ENCODE measurements at places on chromosomes 7 and 10.

GRCh38 chr10:86221442-86222335, 144.9 kb downstream of the GRID1 start:
- no peak for DNase-seq

- peak; percentile 81 for DNase-seq
Measured at GRCh38 chr10:92244796-92245195, 46.1 kb downstream of the CPEB3 start.

GRCh38 chr7:1668396-1669063, 1.5 kb upstream of the ELFN1 start:
- no peak for DNase-seq

DNA sequence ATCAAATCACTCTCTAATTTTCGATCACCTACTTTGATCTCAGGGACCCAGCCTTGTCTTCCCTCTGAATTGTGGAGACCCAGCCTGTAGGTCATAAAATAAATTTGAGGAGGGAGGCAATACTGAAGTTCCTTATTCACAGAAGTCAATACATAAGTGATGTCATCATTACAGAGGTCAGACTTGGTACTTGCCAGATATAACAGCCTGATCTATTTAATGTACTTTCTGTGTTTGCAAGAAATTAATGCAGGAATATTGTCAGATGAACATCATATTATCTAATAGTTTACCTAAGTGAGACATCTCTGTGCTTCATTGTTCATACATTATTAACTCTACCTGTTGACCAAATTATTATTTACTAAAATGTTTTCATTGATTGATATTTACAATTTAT, 105.6 kb downstream of the GPAM start:
- no peak for DNase-seq

DNA sequence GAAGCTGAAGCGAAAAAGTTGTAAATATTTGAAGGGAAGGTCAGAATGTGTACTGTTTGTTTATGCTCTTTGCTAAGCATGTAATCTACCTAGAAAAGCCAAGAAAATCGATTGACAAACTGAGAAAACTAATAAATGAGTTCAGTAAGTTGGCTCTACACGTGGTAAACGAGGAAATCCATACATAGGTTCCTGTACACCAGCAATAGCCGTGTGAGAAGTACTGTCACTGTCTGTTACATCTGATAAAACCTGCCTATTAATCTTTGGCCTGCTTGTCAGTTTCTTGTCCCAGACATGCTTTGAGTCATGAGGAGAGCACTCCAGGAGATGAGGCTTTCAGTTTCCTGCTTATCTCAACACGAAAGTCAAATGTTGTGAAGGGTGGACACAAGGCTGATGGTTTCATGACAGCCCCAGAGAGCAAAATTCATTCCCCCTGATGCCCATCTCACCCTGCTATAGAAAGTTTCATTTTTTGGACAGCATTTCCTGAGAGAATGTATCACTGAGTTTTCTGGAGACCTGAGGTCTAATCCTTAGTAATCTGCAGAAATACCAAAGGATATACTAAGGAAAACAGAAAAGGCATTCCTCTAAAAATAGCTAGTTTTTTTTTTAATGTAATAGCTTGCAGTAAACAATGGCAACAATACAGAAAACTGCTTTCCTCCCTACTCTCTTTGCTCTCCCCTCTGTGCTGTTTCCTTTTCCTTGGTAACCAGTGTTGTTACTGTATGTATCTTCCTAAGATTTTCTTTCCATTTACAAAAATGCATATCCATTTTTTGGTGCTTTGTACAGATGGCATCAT, 18.8 kb downstream of the BMPR1A start:
- peak; percentile 77 for DNase-seq

GRCh38 chr7:153642989-153643388, 409.2 kb upstream of the DPP6 start:
- no peak for DNase-seq

DNA sequence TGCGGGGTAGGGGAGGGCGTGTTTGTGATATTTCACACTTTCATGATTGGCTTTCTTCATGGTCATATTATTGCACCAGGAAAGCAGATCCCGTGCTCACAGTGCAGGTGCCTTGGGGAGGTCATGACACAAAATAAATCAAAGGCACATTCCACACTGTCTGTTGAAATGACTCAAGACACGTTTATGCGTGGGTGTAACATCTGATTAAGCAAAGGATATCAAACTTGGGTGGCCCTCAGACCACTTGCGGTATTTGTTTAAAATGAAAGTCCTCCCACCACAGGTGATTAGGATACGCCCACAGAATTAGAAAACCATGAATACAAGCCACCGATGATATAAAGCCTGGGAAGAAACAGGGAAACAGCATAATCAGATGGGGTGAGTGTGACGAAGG, 51.1 kb downstream of the SVIL start:
- no peak for DNase-seq

DNA sequence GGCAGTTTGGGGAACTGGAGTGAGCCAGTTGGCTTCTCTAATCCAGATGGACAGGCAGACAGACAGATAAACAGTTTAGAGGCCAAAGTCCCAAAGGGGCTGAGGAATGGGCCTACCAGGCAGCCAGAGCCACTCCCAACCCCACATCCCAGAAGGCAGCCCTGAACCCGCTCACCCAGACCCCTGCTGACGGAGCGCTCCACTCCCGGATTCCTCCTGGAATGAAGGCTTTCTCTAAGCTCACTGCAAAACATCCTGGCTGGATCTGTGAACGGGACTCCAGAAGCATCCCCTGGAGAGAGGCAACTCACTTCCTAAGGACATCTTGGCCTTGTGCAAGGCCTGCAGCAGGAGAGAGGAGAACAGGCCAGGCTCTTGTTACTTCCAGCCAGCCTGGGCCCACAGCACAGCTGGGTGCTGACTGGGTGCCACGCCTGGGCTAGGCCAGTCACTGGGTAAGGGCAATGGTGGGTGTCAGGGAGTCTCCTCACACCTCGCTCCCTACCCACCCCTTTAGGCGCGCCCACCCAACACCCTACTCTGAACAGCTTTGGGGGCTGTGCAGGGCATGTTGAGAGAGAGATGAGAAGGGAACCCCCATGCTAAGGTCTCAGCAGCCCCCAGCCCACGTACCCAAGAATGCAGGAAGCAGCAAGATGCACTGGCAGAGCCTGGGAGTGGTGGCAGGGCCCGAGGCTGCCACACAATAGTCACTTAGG, 168.6 kb upstream of the ZMIZ1 start:
- DNase-seq = no peak

DNA sequence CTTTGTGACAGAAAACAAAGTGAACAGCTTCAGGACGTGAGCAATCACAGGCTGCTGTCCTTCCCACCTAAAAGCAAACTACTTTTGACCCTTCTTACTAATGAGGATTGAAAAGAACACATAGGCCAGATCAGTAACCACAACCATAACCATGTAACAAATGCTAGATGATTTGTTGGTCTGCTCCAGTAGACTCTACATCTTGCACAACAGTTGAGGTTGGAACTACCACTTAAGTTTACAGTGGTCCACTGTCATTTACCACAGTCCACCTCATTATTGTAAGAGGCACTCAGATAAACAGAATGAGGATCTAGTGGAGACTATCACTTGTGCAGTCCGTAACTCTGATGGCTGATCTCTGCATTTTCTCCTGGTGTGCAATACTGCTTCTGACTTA, 27.8 kb downstream of the NET1 start:
- DNase-seq = no peak

- no peak for DNase-seq
Measured at GRCh38 chr10:13672548-13672947, 85.8 kb downstream of the PRPF18 start.

GRCh38 chr7:124752310-124752709, 13.3 kb downstream of the GPR37 start:
- no peak for DNase-seq

GRCh38 chr10:33963729-33964128, 629.3 kb upstream of the NRP1 start:
- no peak for DNase-seq

DNA sequence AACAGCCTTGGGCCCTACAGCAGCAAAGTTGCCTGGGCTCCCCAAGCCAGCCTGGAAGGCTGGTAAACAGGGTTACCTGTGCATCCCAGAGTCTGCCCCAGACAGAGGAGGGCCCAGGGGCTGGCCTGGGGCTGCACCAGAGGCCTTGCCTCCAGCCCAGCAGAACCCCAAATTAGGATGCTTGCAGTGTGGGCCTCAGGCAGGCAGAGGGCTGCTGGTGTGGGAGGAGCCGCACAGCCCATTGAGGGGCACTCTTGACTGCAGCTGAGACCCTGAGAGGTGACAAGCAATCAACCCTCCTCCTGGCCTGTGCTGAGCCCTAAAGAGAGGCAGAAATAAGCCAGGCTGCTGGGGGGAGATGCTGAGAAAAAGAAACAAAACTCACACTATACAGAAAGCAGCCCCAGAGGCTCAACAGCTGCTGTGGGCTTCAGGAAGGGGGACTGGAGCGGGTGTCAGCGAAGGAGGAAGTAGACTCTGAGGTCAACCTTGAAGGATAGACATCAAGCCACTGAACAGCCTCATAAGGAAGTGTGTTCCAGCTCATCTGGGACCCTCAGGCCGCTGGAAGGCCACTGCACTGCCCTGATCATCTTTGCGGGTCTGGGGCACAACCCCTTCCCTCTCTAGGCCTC, 6.6 kb downstream of the AIFM2 start:
- DNase-seq = no peak

DNA sequence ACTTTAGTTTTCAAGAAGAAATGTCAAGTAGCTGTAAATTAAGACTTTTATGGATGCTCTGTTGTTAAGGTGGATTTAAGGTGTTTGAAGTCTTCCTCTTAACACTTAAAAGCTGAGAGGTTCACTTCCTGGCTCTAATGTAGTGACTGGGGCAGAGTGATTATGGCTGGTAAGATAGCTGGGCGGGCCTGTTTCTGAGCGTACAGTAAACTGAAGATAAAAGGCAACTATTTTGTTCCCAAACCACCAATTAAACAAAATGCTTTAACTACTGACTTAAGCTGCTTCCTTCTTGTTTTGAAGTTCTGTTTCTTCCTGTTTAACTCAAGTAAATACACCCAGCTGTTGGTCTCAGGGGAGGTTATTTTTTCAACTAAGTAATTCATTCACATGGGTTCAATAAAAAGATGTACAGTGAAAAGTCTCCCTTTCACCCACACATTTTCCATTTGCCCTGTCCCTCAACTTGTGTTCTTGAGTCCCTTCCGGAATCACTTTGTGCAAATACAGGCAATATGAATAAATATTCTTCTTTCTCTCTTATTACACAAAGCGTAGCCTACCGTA, 19.3 kb downstream of the VWA2 start:
- DNase-seq = peak; percentile 12

DNA sequence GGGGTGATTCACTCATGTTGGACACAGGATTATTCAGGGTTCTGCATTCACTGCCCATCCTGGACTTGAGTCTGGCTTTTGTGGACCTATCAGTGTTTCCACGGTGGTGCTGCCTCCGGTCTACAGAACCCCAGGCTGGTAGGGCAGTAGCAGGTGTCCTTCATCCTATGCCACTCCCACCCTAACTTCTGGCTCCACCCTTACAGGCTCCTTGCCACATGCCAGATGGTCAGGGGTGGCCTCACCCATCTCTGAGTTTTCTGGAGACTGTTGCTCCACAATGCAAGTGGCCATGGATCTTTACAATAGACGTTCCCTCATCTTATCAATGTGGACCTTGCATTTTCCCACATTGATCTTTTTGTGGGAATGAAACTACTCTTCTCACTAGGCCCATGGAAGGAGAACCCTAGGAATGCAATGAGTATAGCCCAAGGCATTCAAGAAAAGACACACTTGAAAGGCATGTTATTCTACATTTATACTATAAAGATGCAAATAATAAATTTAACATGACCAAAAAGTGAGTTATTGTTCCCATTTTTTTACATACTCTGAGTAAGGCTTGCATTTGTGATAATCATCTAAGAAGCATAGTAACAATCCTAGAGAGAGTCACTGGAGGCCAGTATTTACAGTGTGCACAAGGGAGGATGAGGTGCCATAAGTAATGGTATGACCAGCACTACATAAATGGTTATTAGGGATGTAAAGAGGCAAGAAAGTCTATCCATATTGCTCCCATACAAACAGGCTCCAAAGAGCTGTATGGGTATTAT, 57.4 kb upstream of the ADO start:
- no peak for DNase-seq

DNA sequence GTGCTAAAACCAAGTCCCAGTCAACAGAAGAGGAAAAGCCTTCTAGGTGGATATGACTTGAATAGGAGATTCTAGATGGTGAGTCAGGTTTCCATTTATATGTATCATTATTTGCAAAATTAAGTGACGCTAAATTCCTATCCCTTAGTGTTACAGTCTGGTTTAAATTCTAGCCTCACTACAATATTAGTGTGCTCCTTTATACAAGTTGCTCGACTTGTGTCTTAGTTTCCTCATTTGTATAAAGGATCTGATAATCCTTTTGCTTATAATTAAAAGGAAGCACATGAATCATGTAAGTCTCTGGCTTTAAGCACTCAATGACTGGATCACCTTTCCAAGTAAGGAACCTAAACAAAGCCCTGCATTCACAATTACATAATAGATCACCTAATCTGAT, 105.7 kb downstream of the SVOPL start:
- no peak for DNase-seq

- no peak for DNase-seq
Measured at GRCh38 chr10:59754951-59755350, 1.7 kb upstream of the MRLN start.

DNA sequence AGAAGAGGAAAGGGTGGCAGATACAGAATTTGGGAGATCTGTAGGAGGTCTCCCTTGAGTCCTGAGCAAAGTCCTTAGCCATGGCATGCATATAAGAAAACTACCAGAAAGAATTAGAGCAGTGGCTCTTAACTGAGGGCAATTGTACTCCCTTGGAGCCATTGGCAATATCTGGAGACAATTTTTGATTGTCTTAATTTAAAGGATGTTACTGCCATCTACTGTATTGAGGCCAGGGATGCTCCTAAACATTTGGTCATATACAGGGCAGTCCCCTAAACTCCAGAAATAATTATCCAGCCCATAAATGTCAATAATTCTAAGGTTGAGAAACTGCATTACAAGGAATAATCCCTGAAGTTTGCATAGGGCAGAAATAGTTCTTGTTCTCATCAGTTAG, 136.4 kb upstream of the ODAD2 start:
- no peak for DNase-seq

GRCh38 chr10:110724116-110724921, 80.2 kb downstream of the RBM20 start:
- DNase-seq = peak; percentile 66

DNA sequence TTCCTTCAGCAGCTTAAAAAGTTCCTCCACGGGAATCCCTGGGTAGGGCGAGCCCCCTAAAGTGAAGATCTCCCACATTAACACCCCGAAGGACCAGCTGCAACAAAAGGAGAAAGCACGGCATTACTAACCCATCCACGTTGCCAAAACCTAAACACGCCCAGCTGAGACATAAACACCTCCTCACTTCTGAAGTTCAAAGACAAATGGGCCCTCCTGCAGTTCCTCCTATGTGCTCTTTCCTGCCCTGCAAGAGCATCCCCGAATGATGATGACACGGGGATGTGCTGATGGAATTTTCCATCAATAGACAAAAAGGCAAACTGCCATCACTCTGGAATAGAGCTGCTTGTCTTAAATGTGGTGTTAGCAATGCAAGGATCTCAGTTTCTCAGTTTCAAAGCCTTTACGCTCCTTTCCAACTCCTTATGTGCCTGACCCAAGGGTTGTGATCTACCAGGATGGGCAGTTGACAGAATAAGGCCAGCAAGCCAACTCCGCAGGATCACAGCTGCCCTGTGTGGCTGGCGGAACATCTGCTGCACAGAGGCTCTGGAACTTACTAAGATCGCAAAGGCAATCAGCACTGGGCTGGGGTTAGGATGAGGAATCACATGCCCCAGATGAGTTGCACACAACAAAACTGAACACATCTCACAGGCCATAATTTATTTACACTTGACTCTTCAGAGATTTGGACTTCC, 112.7 kb downstream of the FGFR2 start:
- DNase-seq = no peak

Data from GM12865 (cell line).